CD4-positive, alpha-beta T cell treated with Interleukin-6 at 100 ng/mL for 8 hours (primary cell): ENCODE measurements at places on chromosomes 7 and 10.

DNA sequence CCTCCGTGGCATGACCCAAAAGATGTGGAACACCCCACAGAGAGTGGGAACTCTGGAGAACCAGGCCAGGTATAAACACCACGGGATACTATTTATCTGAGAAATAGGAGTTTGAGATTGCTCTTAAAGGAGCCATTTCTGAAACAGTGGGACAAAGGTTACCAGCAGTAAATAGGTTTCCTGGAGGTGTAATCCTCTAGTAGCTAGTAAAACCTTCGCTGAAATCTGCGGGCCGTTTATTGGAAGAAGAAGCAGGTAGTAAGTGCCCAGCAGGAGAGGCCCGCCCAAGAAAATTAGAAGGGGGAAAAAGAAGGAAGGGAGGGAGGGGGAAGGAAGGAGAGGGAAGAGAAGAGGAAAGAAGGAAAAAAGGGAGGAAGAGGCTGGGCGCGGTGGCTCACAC, 51.6 kb downstream of the CHST3 start:
- no peak for DNase-seq

- DNase-seq: no peak
Observed at GRCh38 chr7:132709971-132710567, 133.8 kb upstream of the PLXNA4 start.

- DNase-seq: no peak
Observed at GRCh38 chr7:111718886-111719285, 156.6 kb upstream of the IMMP2L start.

DNA sequence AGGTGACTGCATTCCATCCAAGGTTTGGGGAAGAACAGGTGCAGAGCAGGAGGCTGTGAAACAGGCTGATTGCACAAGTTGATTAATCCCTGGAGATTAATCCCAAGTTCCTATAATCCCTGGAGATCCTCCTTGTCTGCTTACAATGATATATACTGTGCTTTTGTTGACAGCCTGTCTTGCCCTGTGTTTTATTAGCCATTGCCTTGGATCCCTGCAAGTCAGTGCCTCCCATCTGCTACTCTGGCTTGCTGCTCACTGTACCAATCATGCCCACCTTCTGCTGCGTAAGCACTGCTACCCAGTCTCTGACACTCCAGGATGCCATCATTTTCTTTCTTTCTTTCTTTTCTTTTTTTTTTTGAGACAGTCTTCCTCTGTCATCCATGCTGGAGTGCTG, 65.4 kb downstream of the ANKRD61 start:
- no peak for DNase-seq

DNA sequence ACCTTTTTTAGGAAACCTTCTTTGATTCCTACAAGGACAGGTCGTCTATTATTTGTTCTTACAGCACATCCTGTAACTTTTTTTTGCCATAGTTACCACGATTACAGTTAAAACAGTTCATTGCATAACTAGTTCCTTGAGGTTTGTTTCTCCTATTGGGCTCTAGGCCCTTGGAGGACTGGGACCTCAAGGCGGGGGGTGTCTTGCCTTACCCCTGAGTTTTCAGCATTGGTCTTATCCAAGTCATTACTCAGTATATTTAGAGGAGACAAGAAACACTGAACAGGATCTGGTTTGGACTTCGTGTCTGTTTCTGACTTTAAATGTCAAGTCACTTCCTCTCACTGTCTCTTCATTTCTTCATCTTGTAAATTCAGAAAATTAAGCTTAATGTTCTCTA, 369.8 kb downstream of the SDK1 start:
- DNase-seq: no peak

- DNase-seq: no peak
Observed at GRCh38 chr10:78542141-78542489, 508.5 kb downstream of the RPS24 start.

- no peak for DNase-seq
Observed at GRCh38 chr10:84095811-84096497, 43.4 kb upstream of the GHITM start.

DNA sequence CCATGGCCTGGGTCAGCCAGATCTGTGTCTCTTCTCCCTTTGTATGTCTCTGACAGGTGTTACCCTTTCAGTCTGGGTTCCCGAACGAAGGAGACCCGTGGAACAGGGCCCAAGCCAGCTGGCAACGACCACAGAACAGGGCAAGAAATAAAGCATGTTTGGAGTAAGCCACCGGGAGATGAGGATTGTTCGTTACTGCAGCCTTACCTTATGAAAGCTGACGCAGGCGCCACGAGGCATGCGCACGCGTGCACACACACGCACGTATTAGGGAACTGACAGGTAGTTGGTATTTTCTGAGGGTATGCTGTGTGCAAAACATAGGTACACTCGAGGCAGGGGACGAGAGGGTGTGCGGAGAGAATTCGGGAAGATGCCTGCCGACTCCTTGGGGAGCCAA, 46.4 kb upstream of the ENO4 start:
- no peak for DNase-seq

DNA sequence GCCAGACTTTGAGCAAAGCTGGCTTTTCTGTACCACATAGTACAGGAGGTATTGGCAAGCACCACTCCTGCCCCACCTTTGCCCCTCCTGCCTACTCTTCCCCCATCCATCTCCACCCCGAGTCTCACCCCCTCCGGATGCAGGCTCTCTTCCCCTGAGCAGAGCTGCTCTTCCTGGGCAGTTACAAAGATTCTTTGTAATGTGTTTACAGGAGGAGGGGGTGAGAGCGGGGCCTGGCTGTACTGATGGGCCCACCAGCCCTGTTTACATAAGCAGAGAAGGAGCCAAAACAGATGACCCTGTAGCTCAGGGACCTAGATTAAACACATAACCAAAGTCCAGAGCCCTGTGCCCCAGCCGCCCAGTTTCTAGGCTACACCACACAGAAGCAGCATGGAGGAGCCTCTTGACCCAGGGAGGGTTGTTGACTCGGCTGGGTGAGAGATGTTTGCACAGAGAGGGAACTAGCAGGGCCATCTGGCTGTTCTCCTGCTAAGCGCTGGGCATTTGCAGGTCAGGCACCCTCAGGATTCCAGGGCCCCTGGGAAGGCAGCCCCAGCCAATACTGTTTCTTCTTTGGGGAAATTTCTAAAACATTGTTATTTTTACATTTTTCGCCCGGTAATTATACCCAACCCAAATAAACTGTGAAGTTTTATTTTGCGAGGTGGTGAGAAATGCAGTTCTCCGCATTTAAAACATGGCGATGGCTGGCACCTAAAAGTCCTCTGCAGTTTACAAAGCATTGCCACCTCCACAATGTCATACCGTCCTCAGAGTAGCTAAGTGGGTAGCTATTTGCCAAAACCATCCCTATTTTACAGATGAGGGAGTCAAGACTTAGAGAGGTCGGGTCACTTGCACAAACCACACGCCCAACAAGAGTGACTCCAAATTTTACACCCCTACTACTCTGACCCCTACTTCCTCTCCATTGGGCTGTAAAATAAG, 11.4 kb upstream of the ZKSCAN1 start:
- DNase-seq: no peak

GRCh38 chr10:99008054-99008453, 227.6 kb downstream of the HPSE2 start:
- DNase-seq: no peak

- no peak for DNase-seq
Observed at GRCh38 chr10:538895-539294, 150.6 kb downstream of the DIP2C start.

GRCh38 chr7:111873963-111874690, 311.8 kb upstream of the IMMP2L start:
- DNase-seq: no peak

GRCh38 chr10:49166484-49167400, 21.4 kb downstream of the TMEM273 start:
- DNase-seq: no peak

DNA sequence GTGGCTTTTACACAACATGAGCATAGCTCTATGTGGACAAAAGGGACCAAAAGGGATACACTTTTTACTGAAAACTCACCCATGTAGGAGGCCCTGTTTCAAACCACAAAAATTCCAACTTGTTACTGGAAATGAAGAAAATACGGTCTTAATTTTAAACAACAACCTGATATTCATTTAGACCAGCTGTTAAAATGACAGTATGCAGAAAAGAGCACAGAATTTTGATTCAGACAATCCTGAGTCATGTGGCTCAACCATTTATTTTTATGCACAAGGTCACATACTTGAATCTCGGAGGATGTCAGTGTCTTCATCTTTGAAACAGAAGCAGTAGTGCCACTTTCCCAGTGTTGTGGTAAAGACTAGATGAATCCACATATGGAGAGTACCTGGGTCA, 426.5 kb upstream of the NFE2L3 start:
- no peak for DNase-seq

- no peak for DNase-seq
Observed at GRCh38 chr7:112708236-112708635, 82.0 kb downstream of the TMEM168 start.

GRCh38 chr10:67837541-67838314, at the start of gene DNAJC12:
DNAJC12 (minus strand) TSS chr10:67838188; CDS start chr10:67838011, 177 bp downstream.
- DNase-seq: peak; percentile 14

DNA sequence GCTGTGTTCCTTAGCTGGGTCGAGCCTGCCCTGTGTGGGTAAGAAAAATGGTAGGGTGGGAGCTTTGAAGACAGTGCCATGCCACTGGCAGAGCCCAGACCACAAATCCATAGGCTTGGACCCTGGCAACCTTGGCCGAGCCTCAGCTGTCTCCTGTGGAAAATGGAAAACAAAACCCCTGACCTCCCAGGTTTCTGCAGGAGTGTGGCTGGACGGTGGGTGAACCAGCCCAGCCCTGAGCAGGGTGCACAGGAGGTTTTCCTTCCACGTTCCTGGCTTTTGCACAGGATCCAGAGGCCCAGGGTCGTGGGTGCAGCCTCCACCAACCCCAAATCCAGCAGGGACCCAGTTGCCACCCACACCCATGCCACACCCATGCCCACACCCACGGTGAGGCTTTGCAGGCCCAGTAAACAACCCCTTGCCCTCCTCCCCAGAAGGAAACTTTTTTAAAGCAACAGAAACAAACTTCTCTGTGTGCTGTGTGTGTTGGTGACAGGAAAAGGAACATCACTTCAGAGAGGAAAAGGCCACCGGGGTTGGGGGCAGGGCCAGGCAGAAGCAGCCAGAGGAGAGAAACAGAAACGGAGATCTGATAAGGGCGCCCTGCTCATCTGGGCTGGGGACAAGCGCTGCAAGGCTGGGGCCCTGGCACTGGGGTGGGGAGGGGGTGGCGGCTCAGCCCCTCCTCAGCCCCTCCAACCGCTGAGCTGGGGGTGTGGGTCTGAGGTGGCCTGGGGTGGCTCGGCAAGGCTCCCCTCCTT, 20.7 kb upstream of the ZMIZ1 start:
- peak; percentile 82 for DNase-seq

GRCh38 chr10:86062198-86062550, 304.4 kb downstream of the GRID1 start:
- no peak for DNase-seq

DNA sequence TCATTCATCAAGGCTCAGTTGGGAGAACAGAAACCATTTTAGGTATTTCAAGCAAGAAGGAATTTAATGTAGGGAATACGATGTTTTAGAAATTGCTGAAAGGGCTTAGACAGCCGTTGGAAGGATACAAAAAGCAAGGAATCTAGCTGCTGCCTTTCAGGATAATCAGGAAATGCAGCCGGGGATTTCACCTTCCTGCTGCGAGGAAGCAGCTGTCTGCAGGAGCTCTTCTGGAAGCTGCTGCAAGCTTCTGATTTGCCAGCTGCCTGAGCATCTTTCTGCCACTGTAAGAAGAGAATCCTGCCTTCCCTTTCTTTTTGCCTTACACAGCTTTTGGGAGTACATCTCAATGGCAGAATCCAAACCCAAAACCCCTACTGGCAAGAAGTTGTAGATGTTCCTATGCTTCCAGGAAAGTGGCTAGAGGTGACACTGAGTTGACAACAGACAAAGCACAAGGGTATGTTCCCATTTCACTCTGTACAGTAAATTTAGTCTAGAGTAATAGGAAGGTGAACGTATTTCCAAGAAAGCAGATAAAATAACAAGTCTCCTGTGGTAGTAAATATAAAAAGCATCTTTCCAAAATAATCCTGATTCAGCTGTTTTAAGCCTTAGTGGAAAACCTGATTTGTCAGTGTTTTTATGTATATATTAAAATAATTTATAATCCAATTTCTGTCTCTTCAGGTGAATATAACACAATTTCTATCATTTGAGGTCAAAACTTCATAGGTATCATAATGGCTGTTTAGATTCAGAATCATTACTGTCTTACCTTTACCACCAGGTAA, 148.4 kb upstream of the LRGUK start:
- no peak for DNase-seq

- no peak for DNase-seq
Observed at GRCh38 chr10:111131168-111131799, 54.5 kb downstream of the ADRA2A start.

DNA sequence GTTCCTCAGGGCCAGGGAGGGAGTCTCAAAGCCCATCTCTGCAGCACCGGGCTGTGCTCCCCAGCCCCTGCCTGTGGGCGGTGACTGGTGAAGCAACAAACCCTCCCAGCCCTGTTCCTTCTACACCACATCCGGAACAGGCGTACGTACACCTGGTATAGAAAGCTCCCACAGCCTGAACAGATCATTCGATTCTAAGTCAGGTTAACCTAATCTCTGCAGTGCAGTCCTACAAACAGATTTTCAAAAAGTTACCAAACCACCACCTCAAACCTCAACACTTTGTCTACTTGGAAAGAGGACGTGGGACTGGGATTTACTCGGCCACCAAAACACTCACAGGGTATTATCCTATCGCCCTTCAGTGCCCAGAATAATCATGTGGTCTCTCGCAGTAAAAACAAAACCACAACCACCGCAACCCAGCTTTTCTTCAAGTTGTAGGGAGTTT, 238.4 kb downstream of the DIP2C start:
- DNase-seq: peak; percentile 80

DNA sequence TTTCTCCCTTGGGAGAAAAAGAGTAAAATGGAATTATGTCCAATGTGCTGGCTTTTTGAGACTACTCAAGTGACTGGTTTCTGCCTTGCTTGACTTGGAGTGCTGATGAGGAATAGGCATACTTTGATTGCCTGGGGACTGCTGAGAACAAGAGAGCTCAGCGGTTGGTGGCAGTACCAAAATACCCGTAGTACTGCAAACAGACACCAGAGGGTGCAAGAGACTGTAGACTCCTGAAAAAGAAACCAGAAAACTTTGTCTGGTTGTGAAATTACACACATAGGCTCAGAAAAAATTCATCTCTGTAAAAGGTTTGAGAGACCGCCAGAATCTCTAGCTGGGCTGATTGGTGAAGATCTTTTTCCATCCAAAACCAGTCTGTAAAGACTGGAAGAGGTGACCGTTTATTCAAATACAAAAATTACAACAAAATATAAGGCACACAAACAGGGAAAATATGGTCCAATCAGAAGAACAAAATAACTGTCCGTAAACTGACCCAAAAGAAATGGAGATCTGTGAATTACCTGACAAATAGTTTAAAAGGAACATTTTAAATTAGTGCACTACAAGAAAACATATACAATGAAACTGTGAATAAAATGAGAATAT, 18.5 kb downstream of the BICC1 start:
- DNase-seq: peak; percentile 17

GRCh38 chr10:72292223-72292691, 18.5 kb downstream of the DDIT4 start:
- no peak for DNase-seq
